ENCODE measurements at places on chromosomes 3 and 15. TPM values are rescaled to one million over a fixed set of nuclear protein-coding genes. Genes with fewer than 3 reads are reported as not detected.

Gene LXN
- total RNA-seq, result 5.0 TPM

GRCh38 chr3:9595877-9596276, 42.3 kb upstream of the LHFPL4 start:
- DNase-seq, result no peak

Gene OXTR
- total RNA-seq, result 3.2 TPM

Gene NANOGP8
- 0.91 TPM for total RNA-seq

DNA sequence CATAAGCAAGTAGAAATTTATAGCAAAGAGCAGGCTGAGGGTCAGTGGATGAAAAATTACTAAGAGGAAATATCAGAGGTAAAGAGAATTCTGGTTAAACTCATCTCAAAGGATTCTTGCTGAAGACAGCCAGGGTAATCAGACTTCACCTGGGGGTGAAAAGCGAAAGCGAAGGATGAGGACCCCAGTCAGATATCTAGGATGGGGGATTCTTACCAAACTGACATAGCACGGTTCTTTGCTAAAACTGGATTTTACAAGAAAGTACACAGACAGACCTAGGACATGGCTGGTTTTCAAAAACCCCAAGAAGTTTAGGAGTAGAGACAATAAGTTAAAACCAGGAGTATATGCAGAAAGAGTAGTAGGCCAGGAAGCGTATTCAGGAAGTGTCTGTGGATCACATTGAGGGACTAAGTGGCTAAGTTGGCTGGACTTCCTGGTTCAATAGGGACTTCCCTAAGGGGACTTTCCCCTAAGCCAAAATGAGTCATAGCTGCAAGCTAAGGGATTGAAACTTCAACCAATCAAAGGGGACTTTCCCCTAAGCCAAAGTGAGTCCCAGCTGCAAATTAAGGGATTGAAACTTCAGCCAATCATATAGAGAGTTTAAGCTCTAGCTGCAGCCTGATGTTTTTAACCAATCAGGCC, 2.4 kb upstream of the CFAP91 start:
- no peak for DNase-seq
